ENCODE measurements at places on chromosomes 4 and X.

- peak; percentile 59 for DNase-seq
These were observed 226.7 kb upstream of the PRKX start for GRCh38 chrX:3940000-3940610.

DNA sequence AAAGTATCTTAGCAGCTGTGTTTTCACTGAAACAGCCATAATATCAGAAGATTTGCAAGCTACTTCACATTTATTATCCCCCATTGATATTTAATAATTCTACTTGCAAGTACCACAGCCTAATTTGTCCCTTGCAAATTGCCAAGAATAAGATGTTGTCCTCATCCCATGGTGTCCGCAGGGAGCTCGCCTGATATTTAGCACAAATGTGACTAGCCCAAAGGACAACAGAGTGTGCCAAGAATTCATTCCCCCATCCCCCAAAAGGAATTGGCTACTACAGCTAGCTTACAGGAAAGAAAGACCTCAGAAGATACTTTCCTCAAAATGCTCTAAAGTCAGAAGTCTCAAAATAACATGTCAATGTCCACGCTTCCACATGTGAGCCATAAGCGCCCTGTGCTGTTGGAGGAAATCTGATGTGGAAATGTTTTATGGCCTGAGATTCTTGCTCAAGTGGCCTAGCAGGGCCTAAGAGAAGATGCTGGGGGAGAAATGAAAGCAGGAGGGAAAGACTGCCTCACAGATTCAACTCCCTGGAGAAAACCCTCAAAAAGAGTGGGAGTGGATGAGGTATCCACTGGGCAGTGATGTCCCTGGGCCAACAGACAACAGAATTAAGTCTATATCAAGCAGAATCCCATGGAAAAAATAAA is 111.4 kb downstream of the SH3KBP1 start:
- DNase-seq: no peak

DNA sequence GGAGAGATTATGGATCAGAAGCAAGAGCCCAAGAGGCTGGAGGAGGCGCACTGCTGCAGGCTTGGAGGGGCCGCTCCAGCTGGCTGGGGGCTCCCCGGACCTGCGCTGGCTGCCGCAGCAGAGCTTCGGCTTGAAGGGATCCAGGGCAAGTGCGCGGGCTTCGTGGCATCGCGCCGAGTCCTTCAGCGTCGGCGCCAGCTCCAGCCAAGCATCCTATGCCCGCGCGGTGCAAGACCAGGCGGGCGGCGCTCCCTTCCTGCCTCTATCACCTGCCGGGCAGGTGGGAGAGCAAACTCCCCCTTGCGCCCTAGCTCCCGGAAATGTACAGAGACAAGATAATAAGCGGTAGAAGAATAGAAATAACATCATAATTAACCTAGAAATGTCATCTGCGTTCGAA is 10.5 kb upstream of the UCP1 start:
- DNase-seq: no peak

GRCh38 chrX:121160987-121161386 is 113.6 kb downstream of the GLUD2 start:
- DNase-seq: no peak
